ENCODE measurements at places on chromosomes 1 and 21.

- DNase-seq: no peak
Measured at GRCh38 chr1:225890346-225891228, 1.6 kb upstream of the LEFTY1 start.

DNA sequence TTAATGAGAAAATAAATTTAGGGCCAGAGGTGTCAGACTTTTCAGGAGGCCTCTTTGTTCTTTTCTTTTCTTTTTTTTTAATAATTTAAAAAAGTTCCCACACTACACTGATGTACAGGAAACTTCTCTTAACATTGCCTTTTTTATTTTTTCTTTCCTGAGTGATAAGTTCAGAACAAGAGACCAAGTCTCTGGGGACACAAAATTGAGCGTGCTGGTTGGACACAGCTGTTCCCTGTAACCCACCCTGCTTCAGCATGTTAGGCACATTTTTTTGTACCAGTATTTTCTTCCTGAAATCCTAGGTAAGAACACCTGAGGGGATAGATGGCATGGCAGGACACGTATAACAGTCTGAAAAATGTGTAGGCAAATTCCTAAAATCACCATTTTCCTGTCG, 50.1 kb downstream of the PBX1 start:
- DNase-seq: no peak

DNA sequence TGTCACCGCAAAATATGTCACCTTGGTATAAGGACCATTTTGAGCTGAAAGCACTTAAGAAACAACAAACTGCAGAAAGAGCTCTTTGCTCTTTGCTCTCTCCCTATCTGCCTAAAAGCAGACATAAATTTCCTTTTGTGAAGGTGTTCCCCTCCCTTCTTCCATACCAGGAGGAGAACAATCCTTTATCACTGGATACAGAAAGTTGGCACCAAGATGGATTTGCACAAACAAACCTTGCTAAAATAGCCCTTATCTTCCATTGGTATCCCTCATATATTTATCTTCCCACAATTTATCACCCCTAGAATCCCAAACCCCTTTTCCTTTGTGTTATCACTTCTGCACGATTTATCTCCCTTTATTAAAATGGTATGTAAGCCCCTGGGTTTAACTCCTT, 51.4 kb downstream of the DPYD start:
- no peak for DNase-seq

- no peak for DNase-seq
Measured at GRCh38 chr21:33909756-33910155, 5.8 kb downstream of the ATP5PO start.

- no peak for DNase-seq
Measured at GRCh38 chr1:248054671-248055070, 8.0 kb downstream of the OR2L3 start.

GRCh38 chr1:1425426-1425752, 4.3 kb upstream of the ANKRD65 start:
- DNase-seq: no peak

DNA sequence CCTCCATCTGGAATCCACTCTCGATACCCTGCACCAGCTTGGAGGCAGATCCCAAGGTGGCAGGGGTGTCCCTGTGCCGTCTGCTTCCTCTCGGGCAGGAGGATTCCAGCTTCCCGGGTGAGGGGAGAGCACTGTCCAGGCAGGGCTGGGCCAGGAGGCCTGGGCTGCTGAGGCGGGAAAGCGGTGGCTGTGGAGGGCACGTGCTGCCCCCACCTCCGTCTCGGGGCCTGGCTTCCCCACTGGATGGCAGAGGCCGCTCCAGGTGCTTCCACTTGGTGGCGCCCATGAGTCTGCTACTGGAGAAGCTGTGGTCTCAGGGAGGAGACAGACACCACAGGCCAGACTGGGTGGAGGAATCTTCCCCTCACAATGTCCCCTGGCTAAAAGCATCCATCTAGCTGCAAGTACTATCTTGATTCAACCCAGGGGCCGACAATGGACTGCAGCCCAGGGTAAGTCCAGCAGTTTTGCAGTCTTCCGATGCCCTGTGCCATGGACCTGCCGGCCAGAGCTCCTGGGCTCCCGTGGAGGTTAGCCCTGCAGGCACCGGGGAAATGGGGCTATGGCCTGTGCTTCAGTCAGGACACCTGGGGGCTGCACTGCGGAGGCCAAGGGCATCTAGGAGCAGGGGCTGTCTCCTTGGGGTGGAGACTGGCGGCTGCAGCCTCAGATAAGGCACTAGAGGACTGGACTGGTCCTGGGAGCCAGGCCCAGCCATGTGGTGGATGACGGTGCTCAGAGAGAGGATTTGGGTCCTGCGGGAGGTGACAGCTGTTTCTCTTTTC, 41.3 kb upstream of the EIF4G3 start:
- no peak for DNase-seq

GRCh38 chr1:173871091-173871490, 2.9 kb downstream of the ZBTB37 start:
- DNase-seq: no peak

- no peak for DNase-seq
Measured at GRCh38 chr1:2270260-2271100, 42.4 kb downstream of the SKI start.

DNA sequence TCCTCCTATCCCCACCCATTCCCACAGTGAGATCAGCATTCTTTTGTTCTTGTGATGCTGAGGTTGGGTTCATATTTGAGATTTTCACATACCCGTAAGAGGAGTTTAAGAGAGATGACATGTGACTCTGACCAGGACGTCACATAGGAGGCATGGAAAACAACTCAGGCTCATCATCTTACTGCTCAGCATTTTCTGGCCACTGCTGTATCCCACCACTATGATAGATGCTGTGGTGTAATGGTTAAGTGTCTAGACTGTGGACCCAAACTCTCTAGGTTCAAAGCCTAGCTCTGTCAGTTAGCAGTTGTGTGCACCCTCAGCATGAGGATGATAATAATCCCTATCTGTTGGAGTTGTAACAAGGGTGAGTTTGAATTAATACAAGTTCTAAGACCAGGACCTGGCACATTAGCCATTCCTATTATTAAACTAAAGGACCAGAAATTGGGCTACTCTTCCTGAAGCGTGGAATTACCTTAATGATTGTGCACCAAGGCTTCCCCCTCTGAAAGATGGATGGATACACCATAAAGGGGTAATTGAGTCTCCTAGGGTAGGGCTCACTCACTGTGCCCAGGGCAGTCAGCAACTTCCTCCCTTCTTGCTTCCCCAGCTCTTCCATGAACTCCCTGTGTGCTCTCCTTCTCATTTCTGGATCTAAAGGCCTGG, 40.9 kb downstream of the LGR6 start:
- no peak for DNase-seq
